ENCODE measurements at places on chromosomes 2 and 18.

- no peak for DNase-seq
Observed at GRCh38 chr2:185130685-185131084, 532.4 kb downstream of the ZNF804A start.

DNA sequence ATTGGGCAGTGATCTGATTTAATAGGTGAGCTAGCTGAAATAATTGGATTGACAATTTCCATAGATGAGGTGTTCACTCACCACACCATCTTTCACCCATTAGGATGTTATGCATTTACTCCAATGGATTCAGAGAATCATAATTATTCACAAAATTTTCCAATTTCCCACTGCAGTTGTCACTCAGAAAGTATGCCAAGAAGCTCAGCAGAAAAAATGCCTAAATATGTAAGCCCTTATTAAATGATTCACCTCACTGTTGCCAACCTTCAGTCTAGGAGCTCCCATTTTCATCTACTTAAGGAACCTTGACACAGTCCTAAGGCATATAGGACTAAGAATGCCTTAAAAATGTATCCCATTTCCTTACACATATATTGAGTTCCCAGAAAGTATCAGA, 94.3 kb downstream of the MBD2 start:
- DNase-seq = no peak

GRCh38 chr2:71884303-71885042, 263.2 kb downstream of the CYP26B1 start:
- no peak for DNase-seq

DNA sequence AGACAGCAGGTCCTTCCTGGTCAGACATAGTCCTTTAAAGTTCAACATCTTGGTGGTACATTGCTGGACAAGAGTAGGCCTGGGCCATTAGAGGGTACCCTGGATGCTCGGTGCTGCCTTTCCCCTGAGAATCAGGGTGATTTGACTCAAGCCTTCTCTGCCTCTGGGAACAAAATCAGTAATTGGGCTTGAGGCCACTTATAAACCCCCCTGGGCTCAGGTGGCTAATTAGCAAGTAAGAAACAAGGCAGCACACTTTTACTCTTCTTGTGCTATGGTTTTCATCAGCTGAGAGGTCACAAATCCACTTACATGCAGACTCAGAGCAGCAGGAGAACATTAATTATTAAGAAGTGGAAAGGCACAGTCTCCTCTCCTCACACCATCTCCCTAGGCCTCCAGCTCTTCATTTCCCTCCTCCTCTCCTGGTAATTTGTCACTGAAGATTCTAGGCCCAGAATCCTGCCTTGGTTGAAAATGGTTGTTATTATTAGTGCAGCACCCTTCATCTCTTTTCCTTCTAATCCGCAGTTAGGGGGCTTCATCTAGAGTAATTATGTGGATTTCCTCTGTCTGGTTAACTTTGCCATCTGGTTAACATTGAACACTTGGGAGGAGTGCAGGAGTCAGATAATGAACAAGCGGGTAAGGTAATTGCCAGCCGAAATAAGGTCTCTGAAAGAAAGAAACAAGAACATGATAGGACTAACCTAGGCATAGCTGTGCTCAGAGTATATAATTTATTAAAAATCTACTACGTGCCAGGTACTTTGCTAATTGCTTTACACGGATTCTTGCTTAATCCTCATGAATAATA, 29.7 kb upstream of the CASP10 start:
- no peak for DNase-seq

GRCh38 chr18:37274309-37275236, 291.0 kb downstream of the CELF4 start:
- DNase-seq = no peak

DNA sequence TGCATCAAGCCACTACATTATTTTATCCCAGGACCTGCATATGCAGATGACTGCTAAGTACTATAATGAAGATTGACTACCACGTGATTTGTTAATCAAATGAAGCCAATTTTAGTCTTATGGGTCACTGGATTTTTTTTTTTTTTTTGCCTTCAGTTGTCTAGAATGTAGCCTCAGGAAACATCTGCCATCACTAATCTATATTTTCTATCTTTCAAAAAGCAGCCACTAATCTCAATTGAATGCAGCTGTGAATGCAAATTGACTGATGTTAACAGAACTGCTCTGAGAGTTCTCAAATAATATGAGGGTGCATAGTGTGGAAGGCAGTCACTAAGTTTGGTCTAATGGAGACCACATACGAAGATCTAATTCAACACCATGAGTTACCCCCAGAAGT, 106.3 kb downstream of the ABCA12 start:
- no peak for DNase-seq

DNA sequence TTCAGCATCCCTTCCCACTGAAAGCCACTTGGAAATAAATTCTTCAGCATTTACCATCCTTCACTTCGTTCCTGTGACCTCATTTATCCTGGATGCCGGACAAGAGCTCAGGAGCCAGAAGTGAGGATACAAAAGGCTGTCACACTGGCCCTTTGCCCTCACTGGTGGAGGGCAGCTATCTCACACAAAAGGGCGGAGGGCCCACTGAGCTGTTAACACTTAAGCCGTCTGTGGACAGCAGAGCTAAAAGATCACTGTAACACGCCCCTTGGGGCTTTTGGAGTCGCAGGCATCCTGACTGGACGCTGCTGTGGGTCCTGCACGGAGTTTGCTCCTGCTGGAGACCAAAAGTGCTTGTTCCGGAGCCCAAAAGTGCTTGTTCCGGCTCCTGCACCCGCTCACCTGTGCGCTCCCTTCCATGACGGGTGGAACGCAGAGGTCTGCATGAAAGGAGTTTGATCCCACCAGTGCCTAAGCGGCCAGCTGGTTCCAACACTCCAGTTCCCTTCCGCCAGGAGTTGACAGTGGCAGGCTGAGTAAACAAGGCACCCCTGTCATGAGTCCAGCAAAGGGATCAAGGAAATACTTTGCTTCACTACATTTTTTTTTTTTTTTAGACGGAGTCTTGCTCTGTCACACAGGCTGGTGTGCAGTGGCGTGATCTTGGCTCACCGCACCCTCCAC, 572.0 kb upstream of the LINC00305 start:
- DNase-seq = peak; percentile 61

GRCh38 chr2:154836632-154837031, 138.1 kb downstream of the KCNJ3 start:
- DNase-seq = no peak

GRCh38 chr18:33669589-33669988, 91.6 kb downstream of the ASXL3 start:
- no peak for DNase-seq

- DNase-seq = no peak
Observed at GRCh38 chr2:85873679-85874078, 15.1 kb downstream of the ST3GAL5 start.

- no peak for DNase-seq
Observed at GRCh38 chr2:179186126-179186525, 78.5 kb downstream of the SESTD1 start.
